ENCODE measurements at places on chromosomes 16 and 17.

- no peak for DNase-seq
Observed at GRCh38 chr16:10080051-10080772, 102.0 kb downstream of the GRIN2A start.

GRCh38 chr17:38509772-38510420 is 81.6 kb downstream of the ARHGAP23 start:
- no peak for DNase-seq

DNA sequence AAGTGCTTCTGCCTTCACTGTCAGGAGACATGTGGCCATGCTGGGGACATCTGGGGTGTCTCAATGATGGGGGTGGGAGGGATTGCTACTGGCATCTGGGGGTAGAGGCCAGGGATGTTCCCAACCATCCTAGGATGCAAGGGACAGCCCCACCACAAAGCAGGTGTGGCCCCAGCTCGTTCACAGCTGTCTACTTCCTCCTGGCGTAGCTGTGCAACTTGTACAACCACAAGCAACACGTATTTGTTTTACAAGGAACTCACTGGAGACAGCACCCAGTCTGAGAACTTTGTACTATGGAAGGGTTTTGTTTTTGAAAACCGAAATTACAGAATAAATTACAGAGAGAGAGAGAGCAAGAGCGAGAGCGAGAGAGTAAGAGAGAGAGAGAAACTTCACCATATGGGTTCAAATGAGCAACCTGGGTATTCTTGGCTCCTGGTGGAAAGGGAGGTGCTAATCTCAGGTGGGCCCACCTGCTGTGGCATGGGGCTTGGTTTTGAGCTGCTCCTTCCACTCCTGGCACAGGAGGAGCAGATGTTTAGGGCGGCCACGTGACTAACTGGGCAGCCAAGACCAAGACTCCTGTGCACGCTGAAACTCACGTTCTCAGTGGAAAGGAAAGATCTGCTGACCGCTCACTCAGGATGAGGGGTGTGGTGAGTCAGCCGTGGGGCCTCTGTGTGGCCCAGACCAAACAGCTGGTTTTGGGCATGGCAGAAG is 17.5 kb upstream of the TNFRSF13B start:
- no peak for DNase-seq

- no peak for DNase-seq
Observed at GRCh38 chr17:61179380-61179806, 220.2 kb upstream of the TBX2 start.

DNA sequence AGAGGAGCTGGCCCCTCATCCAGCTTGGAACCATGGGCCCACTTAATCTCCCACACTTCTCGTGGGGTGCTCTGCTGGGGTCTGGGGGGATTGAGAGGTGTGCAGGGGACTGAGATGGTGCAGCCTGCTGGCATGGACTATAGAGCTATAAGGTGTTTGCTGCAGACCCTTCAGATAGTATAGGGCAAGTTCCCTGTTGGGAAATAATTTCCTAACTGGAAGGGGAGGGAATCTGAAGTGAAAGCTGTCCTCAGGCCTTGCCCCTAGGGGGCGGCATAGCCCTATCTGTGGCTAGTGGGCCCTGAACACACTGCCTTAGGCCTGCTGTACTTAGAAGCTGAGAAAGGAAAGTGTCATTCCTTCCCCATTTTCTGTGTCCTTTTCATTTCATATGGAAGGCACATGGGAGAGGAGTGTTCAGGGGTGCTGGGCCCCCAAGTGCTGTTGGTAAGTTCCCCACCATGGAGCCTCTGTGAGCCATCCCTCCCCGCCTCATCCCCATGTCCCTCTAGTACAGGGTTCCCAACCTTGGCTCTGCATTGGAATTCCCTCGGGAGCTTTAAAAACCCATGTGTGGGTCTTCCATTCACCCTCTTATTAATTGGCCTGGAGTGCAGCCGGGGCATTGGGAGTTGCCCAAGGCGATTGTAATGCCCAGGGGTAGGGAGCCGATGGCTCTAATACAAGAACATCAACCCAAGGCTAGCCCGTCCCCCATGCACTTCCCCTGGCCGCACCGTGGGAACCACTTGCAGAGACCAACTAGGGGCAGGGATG is 19.7 kb downstream of the GOSR2 start:
- DNase-seq = no peak

GRCh38 chr17:60695960-60696359 is 18.3 kb downstream of the BCAS3 start:
- DNase-seq = no peak

DNA sequence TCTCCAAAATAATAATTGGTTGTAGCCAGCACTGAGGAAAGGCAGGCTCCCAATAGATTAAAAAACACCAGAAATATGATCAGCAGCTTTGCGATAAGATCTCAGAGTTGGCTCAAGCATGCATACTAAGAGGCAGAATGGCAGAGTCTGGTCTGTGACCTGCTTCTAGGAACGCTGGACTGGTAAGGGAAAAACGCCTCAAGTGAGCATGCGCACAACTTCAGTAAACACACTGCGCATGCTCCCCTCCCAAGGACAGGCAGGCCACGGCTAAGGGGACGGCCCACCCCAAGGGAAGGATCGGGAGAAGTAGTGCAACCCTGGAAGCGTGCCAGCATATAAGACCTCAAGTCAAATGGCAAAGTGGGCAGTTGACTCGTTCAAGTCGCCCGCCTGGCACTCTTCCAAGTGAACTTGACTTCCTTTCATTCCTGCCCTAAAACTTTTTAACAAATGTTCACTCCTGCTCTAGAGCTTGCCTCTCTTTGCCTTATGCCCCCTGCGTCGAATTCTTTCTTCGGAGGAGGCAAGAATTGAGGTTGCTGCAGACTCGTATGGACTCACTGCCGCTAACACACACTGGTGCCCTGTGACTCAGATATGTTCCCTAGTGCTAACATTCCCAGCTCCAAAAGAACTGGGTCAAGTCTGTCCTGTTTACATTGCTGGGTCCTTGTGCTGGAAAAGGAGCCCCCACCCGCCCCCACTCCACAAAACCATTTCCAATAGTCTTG is 22.4 kb upstream of the PRM1 start:
- no peak for DNase-seq

GRCh38 chr17:31494259-31495021 is 103.0 kb downstream of the RAB11FIP4 start:
- no peak for DNase-seq

GRCh38 chr17:64773836-64774761 is 112.0 kb upstream of the SMURF2 start:
- DNase-seq = no peak

- no peak for DNase-seq
Observed at GRCh38 chr17:29256735-29257466, 10.2 kb downstream of the CRYBA1 start.

GRCh38 chr17:20613248-20613647 is 33.7 kb downstream of the CDRT15L2 start:
- no peak for DNase-seq

DNA sequence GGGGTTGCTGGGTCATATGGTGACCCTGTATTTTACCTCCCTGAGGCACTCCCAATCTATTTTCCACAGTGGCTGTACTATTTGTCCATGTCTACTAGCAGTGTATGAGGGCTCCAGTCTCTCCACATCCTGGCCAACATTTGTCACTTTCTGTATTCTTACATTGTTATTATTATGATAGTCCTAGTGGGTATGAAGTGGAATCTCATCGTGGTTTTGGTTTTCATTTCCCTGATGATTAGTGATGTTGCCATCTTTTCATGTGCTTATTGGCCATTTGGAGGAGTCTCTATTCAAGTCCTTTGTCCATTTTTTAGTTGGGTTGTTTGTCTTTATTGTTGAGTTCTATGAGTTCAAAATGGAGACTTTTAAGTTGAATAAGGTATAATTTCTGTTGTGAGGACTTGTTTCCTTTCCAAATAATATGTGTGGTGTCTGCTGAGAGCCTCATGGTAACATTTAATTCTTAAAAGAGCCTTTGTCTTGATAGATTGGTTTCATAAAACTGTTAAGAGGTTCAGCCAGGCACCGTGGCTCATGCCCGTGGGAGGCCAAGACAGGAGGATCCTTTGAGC is 108.2 kb downstream of the RPTOR start:
- DNase-seq = no peak

- DNase-seq = no peak
Observed at GRCh38 chr17:17493986-17494466, 2.2 kb downstream of the RASD1 start.

- DNase-seq = no peak
Observed at GRCh38 chr16:23597003-23597756, 1.1 kb upstream of the NDUFAB1 start.

DNA sequence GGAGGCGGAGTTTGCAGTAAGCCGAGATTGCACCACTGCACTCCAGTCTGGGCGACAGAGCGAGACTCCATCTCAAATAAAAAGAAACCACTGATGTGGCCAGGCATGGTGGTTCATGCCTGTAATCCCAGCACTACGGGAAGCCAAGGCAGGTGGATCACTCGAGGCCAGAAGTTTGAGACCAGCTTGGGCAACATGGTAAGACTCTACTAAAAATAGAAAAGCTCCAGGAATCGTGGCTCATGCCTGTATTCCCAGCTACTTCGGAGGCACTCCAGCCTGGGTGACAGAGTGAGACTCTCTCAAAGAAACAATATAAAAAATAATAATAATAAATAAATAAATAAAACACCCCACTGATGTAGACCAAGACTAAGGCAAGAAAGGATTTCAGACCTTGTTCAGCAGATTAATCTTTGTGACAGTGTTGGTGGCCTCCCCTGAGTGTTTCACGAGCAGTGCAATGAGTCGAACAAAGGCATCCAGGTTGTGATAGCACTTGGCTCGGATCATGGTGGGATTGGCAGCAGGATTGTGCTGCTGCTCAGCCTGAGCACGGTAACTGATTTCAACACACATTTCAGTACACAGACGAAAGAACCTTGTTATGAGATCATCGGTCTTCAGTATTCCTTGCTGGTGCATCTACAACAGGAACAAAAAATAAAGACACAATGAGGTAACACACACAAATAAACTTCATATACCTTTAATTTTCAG is 18.6 kb downstream of the SETD6 start:
- DNase-seq = no peak

DNA sequence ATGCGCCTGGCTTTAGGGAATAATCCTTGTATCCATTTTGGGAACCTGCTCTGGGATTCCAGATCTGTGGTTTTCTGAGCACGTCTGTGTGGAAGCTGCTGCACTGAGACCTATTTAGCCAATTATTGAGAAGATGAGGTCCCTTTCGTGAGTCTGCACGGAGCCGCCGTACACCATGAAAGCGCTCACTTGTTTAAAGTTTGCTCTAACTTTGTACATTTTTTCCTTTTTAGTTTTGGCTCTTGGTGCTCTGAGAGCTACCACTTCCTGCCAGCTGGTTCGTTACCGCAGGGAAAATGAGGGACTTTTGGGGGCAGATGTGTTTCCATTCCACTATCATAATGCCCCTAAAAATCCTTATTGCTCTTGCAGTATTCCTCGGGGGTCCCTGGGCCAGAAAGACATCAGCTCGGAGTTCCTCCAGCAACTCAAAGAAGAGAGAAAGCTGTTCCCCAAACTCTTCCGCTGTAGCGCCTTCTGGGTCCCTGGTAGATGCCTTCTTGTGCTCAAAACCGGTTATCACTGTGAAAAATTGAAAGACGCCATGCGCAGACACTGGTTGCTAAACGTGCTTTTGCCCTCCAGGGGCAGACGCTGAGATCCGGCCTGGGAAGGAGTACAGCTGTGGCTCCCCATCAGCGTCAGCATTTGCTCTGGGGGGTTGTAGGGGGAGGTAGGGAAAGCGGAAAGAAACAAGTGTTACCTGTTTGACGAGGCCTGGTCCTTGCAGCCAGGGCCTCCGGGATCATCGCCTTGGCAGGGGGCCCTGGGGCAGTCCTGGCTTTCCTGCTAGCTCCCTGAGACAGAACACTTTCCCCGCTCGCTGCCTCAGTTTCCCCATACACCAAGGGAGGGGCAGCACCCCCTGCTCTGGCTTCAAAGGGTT is 238.1 kb downstream of the MRTFB start:
- no peak for DNase-seq

- DNase-seq = no peak
Observed at GRCh38 chr17:58330997-58331814, 2.6 kb upstream of the TSPOAP1 start.

DNA sequence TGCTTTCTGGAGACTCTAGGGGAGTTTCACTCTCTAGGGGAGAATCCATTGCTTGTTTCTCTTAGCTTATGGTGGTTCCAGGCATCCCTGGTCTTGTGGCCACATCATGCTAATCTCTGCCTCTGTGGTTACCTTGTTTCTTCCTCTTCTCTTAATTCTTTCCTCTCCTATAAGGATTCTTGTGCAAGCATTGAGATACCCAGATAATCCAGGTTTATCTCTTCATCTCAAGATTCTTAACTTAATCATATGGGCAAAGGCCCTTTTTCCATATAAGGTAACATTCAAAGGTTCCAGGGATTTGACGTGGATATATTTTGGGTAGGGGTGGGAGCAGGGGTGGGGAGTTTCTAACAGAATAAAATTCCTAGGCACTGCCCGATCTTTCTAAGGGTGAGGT is 32.6 kb downstream of the FAM20A start:
- DNase-seq = no peak

DNA sequence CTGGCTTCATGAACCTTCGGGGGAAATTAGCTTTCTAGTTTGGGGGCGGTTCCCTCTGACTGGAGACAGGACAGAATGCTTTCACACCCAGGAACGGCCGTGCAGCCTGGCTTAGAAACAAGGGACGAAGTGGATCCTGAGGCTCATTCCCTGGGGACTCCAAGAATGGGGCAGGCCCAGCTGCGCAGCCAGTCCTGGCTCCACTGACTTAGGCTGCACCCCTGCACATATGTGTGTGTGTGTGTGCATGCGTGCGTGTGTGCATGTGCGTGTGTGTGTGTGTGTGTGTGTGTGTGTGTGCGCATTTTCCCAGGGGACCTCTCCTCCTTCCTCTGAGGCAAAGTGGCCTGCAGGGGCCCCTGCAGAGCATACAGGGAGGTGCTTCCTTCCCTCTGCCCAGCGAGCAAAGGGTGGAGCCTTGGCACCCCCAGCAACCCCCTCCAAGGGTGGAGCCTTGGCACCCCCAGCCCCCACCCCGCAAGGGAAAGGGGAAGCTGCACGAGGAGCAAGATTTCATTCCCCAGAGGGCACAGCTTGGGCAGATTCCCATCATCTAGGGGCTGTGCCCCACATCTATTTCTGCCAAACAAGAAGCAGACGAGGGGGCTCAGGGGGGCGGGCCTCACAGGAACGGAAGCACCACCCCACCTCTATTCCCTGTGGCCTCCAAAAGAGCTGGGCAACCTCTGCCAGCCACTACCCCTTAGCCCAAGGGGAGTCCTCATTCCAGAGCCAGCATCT is 97.6 kb upstream of the CBX4 start:
- DNase-seq = no peak

DNA sequence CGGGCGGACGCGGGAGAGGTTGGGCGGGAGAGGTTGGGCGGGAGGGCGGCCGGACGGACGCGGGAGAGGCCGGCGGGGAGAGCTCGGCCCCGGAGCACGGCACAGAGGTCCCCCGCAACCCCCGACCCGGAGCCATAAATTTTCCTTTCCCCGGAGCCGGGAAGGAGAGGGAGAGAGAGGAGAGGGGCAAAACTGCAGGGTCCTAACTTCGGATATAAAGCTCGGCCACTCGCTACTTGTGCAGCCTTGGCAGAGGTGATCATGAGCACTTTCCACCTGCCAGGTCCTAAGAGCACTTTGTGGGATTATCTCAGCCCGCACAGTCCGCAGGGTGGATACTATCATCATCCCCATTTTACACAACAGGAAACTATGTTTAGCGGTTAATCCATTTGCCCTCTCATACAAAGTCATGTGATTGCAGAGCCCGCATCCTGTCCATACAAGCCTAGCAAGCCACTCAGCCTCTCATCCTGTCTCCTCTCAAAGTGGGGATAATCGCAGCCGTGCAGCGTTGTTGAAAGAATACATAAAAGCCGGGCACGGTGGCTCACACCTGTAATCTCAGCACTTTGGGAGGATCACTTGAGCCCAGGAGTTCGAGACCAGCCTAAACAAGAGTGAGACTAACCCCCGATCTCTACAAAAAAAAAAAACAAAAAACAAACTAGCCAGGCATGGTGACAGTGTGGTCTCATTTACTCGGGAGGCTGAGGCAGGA is 780 bp upstream of the DCAKD start:
- DNase-seq = no peak

Data from stimulated activated CD8-positive, alpha-beta memory T cell treated with anti-CD3 and anti-CD28 coated beads, Interleukin-15, amount 100 ng/mL, for 24 hours (primary cell).